ENCODE measurements at places on chromosomes 13 and 19. TPM values are rescaled to one million over a fixed set of nuclear protein-coding genes. Genes with fewer than 3 reads are reported as not detected.

DNA sequence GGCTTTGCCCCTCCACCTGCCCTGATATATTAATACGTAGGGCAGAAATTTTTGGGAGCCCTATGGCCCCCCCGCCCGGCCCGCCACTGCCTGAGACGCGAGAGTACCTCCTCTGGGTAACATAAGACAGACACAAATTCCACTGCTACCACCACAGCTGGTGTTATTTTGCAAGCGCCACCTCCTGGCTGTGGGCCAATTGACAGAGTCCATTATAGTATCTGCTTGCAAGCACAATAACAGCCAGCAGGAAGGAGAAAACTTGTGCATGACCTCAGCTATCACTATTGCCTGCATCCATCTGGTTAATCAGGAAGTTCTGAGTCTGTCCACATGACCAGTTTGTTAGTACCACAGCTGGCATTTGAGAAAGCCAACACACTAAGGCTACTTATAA is 25.3 kb upstream of the OR10H2 start:
- H3K27ac ChIP-seq: no peak overlapping the region
- H3K4me3 ChIP-seq: no peak overlapping the region
- peaks cover 10% of the 10 kb centered on the region for H3K36me3 ChIP-seq
- no peaks in the 10 kb centered on the region for H3K27me3 ChIP-seq
- H3K4me1 ChIP-seq: peaks cover 10% of the 10 kb centered on the region

GRCh38 chr19:33193269-33193864 is 763 bp upstream of the LRP3 start:
- no peaks in the 10 kb centered on the region for H3K27me3 ChIP-seq
- H3K4me3 ChIP-seq: no peak overlapping the region
- H3K36me3 ChIP-seq: no peaks in the 10 kb centered on the region
- no peak overlapping the region for H3K27ac ChIP-seq
- peaks cover 7% of the 10 kb centered on the region for H3K4me1 ChIP-seq

EEF2 gene
- total RNA-seq: 1,090 TPM

MYADM gene
- 2.6 TPM for total RNA-seq

GRCh38 chr13:88857256-88857655 is 1186.1 kb downstream of the SLITRK5 start:
- H3K27me3 ChIP-seq: no peaks in the 10 kb centered on the region
- no peaks in the 10 kb centered on the region for H3K4me1 ChIP-seq
- no peaks in the 10 kb centered on the region for H3K36me3 ChIP-seq
- DNase-seq: no peak
- no peak overlapping the region for H3K4me3 ChIP-seq

GRCh38 chr13:34993470-34993869 is 51.4 kb downstream of the NBEA start:
- no peaks in the 10 kb centered on the region for H3K27me3 ChIP-seq
- no peaks in the 10 kb centered on the region for H3K4me1 ChIP-seq

HCN2 gene
- total RNA-seq: 0.05 TPM

DNA sequence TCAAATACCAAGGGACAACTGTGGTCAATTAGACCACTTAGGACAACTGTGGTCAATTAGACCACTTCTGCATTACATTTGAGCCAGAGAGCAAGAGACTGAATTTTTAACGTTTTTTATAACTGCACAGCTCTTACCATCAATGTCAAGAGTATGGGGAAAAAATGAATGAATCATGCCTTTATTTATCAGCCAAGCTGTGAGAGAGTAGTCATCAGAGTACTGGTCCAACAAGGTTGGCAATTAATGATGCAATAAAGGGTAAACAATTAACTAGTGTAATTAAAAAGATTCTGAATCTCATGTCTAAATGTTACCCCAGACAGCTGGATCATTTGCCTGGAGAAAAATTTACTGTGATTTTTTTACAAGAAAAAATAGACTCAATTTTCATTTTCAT is 381.1 kb downstream of the LIG4 start:
- no peaks in the 10 kb centered on the region for H3K27me3 ChIP-seq
- DNase-seq: no peak
- no peaks in the 10 kb centered on the region for H3K36me3 ChIP-seq
- H3K4me3 ChIP-seq: no peak overlapping the region
- no peak overlapping the region for H3K27ac ChIP-seq

DNA sequence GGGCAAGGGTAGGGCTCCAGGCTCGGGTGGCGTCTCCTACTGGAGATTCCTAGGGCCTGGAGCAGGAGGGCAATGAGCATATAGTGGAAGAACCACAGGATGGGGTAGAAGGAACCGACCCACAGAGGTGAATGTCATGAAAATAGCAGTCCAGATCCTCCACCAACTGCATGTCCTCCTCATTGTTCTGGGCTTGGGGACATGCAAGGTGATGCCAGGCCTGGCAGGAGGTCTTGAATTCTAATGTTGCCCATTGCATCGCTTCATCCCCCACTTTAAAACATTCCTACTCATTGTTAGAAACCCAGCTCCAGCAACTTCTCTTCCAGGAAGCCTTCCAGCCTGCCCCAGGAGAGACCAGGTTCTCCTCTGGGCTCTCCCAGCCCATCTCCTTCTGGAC is 49.4 kb downstream of the OR10H4 start:
- H3K36me3 ChIP-seq: no peaks in the 10 kb centered on the region
- no peak overlapping the region for H3K27ac ChIP-seq
- peaks cover 27% of the 10 kb centered on the region for H3K4me1 ChIP-seq
- H3K27me3 ChIP-seq: no peaks in the 10 kb centered on the region
- no peak overlapping the region for H3K4me3 ChIP-seq

DNA sequence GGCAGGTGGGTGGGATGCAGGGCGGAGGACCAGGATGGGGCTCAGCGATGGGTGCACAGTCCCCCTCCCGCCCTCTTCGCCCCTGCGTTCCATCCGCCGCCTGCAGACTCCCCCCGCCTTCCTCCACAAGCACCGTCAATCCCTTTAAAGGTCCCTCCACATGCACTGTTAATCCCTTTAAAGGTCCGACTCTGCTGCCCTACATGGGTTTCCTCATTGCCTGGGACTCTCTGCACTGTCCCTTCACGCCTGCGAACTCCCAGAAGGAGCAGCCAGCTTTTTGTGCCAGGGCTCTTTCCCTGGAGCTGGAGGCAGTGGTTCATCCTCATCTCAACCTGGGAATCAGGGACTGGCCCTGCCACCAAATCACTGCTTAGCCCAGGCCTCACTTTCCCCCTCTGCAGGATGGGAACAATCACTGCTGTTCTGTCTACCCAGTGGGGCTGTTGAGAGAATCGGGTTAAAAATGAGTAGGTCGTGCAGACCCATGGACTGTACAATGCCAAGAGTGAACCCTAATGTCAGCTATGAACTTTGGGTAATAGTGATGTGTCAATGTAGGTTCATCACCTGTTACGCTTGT is 20.4 kb downstream of the ZNF574 start:
- no peaks in the 10 kb centered on the region for H3K4me1 ChIP-seq
- no peak overlapping the region for H3K4me3 ChIP-seq
- H3K27me3 ChIP-seq: no peaks in the 10 kb centered on the region
- no peak overlapping the region for H3K27ac ChIP-seq
- peaks cover 1% of the 10 kb centered on the region for H3K36me3 ChIP-seq

GRCh38 chr19:1665565-1666047 is 13.2 kb upstream of the TCF3 start:
- no peaks in the 10 kb centered on the region for H3K36me3 ChIP-seq
- no peaks in the 10 kb centered on the region for H3K4me1 ChIP-seq
- DNase-seq: no peak

PEG3 gene
- 12.8 TPM for total RNA-seq

- H3K4me1 ChIP-seq: no peaks in the 10 kb centered on the region
- H3K27ac ChIP-seq: no peak overlapping the region
- H3K27me3 ChIP-seq: no peaks in the 10 kb centered on the region
Measured at GRCh38 chr19:48539503-48540096, 12.4 kb upstream of the SULT2B1 start.

DNA sequence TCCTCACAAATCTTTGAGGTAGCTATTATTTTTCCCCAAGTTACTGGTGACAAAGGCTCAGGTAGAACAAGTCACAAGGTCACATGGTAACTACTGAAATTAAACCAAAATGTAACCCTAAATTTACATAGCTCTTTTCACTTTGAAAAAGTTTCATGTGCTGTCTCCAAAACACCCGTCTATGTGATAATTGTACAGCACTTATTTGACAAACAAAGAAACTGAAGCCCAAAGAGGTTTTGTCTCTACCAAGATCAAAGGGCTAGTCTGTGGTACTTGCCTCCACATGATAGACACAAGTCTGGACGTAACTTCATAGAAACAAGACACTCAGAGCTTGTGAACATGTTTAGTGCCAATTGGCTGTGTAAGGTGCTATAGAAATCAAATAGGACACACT is 108.3 kb downstream of the SACS start:
- no peaks in the 10 kb centered on the region for H3K36me3 ChIP-seq
- no peaks in the 10 kb centered on the region for H3K4me1 ChIP-seq
- no peak overlapping the region for H3K4me3 ChIP-seq
- DNase-seq: no peak

DNA sequence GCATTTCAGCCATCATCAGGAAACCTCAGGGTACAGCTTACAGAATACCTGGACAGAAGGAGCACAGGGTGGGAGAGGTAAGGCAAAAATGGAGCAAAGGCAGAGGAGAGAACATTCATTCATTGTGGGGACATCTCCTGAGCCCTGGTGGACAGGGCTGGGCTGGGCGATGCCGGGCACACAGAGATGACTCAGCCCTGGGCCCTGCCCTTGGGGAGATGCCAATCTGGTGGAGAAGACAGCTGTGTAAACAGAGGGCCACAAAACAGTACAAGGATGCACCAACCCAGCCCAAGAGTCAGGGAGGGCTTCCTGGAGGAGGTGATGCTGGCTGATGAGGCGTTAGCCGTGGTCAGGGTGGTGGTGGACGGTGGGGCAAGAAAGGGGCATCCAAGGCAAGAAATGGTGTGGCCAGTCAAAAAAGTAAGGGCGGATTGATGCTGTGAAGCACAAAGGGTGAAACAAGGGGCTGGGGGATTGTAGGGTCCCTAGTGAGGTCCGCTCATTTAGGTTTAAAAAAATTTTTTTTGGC is 3.6 kb upstream of the HAS1 start:
- H3K27me3 ChIP-seq: peaks cover 4% of the 10 kb centered on the region
- no peaks in the 10 kb centered on the region for H3K36me3 ChIP-seq
- H3K4me3 ChIP-seq: no peak overlapping the region
- no peak overlapping the region for H3K27ac ChIP-seq
- no peak for DNase-seq

DNA sequence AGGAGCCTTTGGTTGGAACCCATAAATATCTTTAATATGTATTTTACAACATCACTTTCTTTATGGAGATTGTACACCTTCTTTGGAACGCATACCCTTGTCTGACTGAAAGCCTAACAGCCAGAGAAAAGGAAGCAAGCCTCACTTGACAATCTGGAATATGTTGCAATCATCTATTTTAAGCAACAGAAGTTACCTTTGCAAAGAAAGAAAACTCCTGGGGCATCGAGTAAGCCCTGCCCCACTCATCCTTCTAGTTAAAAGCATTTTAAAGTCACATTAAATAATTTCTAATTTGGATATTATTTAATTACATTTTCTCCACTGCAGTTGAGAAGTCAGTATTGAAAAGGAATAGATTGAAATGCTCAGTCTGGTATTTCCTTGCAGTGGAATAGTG is 542.7 kb downstream of the MYO16 start:
- no peak overlapping the region for H3K27ac ChIP-seq
- H3K4me1 ChIP-seq: no peaks in the 10 kb centered on the region
- H3K36me3 ChIP-seq: no peaks in the 10 kb centered on the region
- H3K4me3 ChIP-seq: no peak overlapping the region
- DNase-seq: no peak

All from liver (tissue), 10 donors.